ENCODE measurements at places on chromosomes 3 and 15. TPM values are rescaled to one million over a fixed set of nuclear protein-coding genes. Genes with fewer than 3 reads are reported as not detected.

GRCh38 chr15:79977431-79978054, 6.5 kb upstream of the BCL2A1 start:
- H3K4me1 ChIP-seq = no peaks in the 10 kb centered on the region
- H3K27ac ChIP-seq = no peak overlapping the region
- H3K36me3 ChIP-seq = no peaks in the 10 kb centered on the region
- no peak for DNase-seq

GRCh38 chr3:45647148-45647619, 42.0 kb upstream of the SACM1L start:
- no peaks in the 10 kb centered on the region for H3K36me3 ChIP-seq
- no peak overlapping the region for H3K4me3 ChIP-seq
- H3K4me1 ChIP-seq = peaks cover 18% of the 10 kb centered on the region
- peak; percentile 91 for DNase-seq

DNA sequence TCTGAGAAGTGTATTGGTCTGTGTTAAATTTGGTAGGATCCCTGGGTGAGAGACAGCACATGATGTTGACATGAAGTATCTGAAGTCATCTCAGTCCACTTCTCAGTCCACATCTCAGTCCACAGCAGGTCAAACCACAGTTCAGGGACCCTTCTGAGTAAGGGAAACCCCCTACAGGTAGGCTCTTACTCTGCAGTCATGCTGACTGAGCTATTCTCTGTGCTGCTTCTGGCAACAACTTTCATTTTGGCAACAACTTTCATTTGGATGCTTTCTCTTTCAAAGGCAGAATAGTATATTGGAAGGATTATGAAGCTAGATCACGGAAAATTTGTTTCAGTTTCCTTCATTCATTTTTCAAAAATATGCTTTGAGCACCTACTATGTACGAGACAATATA, 178.2 kb upstream of the GOLIM4 start:
- H3K27me3 ChIP-seq = no peaks in the 10 kb centered on the region
- H3K4me3 ChIP-seq = no peak overlapping the region
- H3K36me3 ChIP-seq = peaks cover 3% of the 10 kb centered on the region
- DNase-seq = no peak
- H3K27ac ChIP-seq = no peak overlapping the region

- no peaks in the 10 kb centered on the region for H3K36me3 ChIP-seq
- no peak overlapping the region for H3K27ac ChIP-seq
- no peaks in the 10 kb centered on the region for H3K27me3 ChIP-seq
- H3K4me1 ChIP-seq = no peaks in the 10 kb centered on the region
- DNase-seq = no peak
Observed at GRCh38 chr3:149390772-149391212, 13.3 kb upstream of the TM4SF1 start.

- H3K36me3 ChIP-seq = no peaks in the 10 kb centered on the region
- no peak overlapping the region for H3K27ac ChIP-seq
- DNase-seq = no peak
- H3K27me3 ChIP-seq = no peaks in the 10 kb centered on the region
- no peak overlapping the region for H3K4me3 ChIP-seq
Observed at GRCh38 chr3:182117583-182117982, 405.9 kb downstream of the SOX2 start.

DNA sequence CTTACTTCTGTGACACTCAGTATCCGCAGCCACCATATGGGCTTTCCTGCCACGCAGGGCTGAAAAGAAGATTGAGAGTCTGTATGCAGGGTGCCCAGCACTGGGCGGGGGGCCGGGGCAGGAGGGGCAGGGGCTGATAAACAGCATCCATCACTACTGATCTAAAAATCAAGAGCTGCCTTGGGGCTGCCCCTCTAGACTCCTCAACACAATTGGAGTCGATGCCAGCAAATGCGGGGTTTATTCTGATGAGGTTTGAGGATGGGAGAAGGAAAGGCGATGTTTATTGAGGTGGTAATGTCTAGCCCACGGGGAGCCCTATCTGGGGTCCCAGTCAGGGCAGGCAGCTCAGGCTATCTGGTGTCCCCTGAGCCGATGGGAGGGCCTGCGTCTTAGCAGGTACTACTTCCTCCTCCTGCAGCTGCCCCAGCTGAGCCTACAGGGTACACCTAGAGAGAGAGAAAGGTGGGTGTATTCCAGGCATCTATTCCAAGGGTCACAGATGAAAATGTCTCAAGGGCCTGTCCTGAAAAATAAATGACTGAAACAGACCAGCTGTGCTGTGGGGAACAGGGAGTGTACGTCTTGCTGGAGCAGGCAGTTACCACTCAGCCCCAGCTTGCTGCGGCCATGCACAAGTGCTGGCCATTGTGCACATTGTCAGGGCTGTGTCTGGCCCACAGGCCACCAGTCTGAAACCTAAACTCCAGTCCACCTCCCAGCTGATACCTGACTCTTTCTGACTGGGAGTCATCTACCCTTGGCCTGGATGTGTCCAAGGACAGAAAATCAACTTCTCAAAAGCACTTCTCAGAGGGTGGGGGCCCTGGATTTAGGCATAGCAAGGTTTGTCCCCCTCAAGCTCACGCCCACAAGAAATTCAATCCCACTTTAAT, 19.5 kb downstream of the ISG20 start:
- H3K27ac ChIP-seq = no peak overlapping the region
- no peak overlapping the region for H3K4me3 ChIP-seq
- H3K27me3 ChIP-seq = peaks cover 3% of the 10 kb centered on the region
- no peaks in the 10 kb centered on the region for H3K4me1 ChIP-seq

Gene STOML1
- total RNA-seq = 8.8 TPM

DNA sequence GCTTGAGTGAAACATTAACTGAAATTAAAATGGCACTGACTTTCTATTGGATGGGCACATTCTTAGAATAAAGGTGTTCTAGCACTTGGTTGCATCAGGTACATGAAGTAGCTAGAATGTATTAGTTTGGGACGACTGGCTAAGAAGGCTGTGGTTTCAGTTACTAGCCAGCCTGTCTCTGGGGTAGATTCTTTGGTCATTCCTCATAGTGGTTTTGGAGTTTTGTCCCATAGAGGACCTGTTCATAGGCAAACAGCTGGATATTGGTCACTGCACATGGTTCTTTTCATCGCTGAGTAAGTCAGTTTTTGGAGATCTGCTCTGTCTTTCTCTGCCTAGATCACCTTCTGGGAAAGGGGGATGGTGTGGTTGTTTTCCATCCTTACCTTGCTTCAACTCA, 55.3 kb downstream of the ADAMTSL3 start:
- H3K4me1 ChIP-seq = no peaks in the 10 kb centered on the region
- no peaks in the 10 kb centered on the region for H3K36me3 ChIP-seq
- H3K27ac ChIP-seq = no peak overlapping the region
- no peak for DNase-seq
- no peak overlapping the region for H3K4me3 ChIP-seq

Gene ANKRD63
- total RNA-seq = 104 TPM

GRCh38 chr3:188488801-188489200, 334.8 kb downstream of the LPP start:
- no peaks in the 10 kb centered on the region for H3K36me3 ChIP-seq
- H3K4me1 ChIP-seq = no peaks in the 10 kb centered on the region
- no peak for DNase-seq
- no peak overlapping the region for H3K27ac ChIP-seq
- no peaks in the 10 kb centered on the region for H3K27me3 ChIP-seq

Gene STRA6
- 32.5 TPM for total RNA-seq

GRCh38 chr15:90674476-90674875, 42.7 kb upstream of the BLM start:
- no peak for DNase-seq
- H3K4me1 ChIP-seq = no peaks in the 10 kb centered on the region
- H3K27me3 ChIP-seq = no peaks in the 10 kb centered on the region
- no peaks in the 10 kb centered on the region for H3K36me3 ChIP-seq
- no peak overlapping the region for H3K27ac ChIP-seq

DNA sequence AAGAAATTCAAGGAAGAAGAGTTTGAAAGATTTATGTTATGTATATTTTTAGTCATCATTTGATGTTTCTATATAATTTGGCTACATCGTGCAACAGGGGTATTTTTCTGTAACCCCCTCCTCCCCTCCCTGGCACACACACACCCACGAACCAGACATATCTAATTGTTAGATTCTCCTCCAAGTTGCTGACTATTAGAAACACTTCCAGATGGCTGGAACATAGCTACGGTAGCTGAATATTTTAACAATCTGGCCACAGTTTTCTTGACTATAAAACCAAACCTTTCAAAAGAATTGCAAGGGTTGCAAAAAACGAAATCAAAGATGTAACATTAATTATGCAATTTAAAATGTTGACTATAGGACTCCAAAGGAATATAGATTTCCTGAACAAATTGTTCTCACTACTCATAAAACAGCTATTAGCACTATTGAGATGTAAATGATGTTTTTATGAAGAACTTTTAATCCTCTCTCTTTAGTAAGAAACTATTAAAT, 154.4 kb downstream of the CHL1 start:
- H3K27ac ChIP-seq = no peak overlapping the region
- no peak for DNase-seq
- H3K36me3 ChIP-seq = no peaks in the 10 kb centered on the region
- peaks cover 4% of the 10 kb centered on the region for H3K27me3 ChIP-seq
- H3K4me3 ChIP-seq = no peak overlapping the region

DNA sequence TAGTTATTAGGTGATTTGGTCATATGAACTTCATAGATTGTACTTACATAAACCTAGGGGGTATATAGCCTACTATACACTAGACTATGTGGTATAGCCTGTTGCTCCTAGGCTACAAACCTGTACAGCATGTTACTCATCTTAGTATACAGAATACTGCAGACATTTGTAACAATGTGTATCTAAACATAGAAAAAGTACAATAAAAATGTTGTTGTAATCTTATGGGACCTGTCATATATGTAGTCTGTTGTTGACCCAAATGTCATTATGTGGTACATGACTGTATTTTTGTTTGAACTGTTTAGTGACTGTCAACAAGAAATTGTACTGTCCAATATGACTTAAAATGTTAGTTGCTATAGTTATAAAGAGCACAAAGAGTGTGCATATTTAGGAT, 69.8 kb downstream of the TCF12 start:
- H3K4me3 ChIP-seq = no peak overlapping the region
- H3K27me3 ChIP-seq = no peaks in the 10 kb centered on the region
- no peaks in the 10 kb centered on the region for H3K36me3 ChIP-seq
- DNase-seq = no peak
- no peak overlapping the region for H3K27ac ChIP-seq

- DNase-seq = no peak
- H3K36me3 ChIP-seq = no peaks in the 10 kb centered on the region
- no peak overlapping the region for H3K27ac ChIP-seq
- no peaks in the 10 kb centered on the region for H3K27me3 ChIP-seq
- no peak overlapping the region for H3K4me3 ChIP-seq
Observed at GRCh38 chr3:94285872-94286271, 223.0 kb downstream of the NSUN3 start.

Gene C2CD4A
- not detected for total RNA-seq

- no peaks in the 10 kb centered on the region for H3K27me3 ChIP-seq
- peaks cover 13% of the 10 kb centered on the region for H3K4me1 ChIP-seq
- no peak for DNase-seq
- H3K4me3 ChIP-seq = no peak overlapping the region
Observed at GRCh38 chr3:23728601-23729117, 77.1 kb upstream of the UBE2E1 start.

Gene CHST13
- 0.67 TPM for total RNA-seq

GRCh38 chr3:117786349-117786748, 1076.8 kb downstream of the TUSC7 start:
- H3K27me3 ChIP-seq = no peaks in the 10 kb centered on the region
- no peak overlapping the region for H3K27ac ChIP-seq
- H3K36me3 ChIP-seq = no peaks in the 10 kb centered on the region
- H3K4me1 ChIP-seq = no peaks in the 10 kb centered on the region
- H3K4me3 ChIP-seq = no peak overlapping the region

DNA sequence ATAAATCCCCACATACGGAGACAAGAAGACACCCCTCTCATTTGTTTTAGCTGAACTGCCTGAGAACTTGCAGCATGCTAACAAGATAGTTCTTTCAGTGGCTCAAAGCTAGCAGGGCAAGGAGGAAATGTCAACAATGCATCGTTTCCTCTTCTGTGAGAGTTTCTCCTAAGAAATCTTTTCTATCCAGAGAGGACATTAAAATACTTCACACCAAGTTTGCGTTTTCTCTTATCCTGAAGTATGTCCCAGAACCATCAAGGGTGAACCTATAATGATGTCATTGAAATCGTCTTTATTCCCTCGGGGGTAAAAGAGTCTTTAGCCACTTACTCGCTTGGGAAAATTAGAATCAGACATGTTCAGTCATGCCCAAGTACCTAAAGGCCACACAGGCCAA, 541.7 kb upstream of the MDFIC2 start:
- peak; percentile 4 for DNase-seq
- no peaks in the 10 kb centered on the region for H3K4me1 ChIP-seq
- no peaks in the 10 kb centered on the region for H3K27me3 ChIP-seq
- no peak overlapping the region for H3K27ac ChIP-seq

- H3K27ac ChIP-seq = peak overlapping the region; percentile 84
- no peaks in the 10 kb centered on the region for H3K27me3 ChIP-seq
- H3K36me3 ChIP-seq = no peaks in the 10 kb centered on the region
- no peak for DNase-seq
- peaks cover 36% of the 10 kb centered on the region for H3K4me1 ChIP-seq
Observed at GRCh38 chr3:149619136-149619535, 38.7 kb downstream of the WWTR1 start.

- DNase-seq = no peak
- H3K4me1 ChIP-seq = no peaks in the 10 kb centered on the region
- no peaks in the 10 kb centered on the region for H3K27me3 ChIP-seq
- no peak overlapping the region for H3K27ac ChIP-seq
- H3K4me3 ChIP-seq = no peak overlapping the region
Observed at GRCh38 chr3:115281697-115282675, 134.9 kb upstream of the ZBTB20 start.

Gene CKMT1B
- total RNA-seq = 3.8 TPM

- no peak for DNase-seq
- no peak overlapping the region for H3K27ac ChIP-seq
Observed at GRCh38 chr3:137852391-137852830, 88.3 kb downstream of the SOX14 start.

- H3K4me3 ChIP-seq = no peak overlapping the region
- DNase-seq = no peak
- no peaks in the 10 kb centered on the region for H3K36me3 ChIP-seq
Observed at GRCh38 chr3:22495791-22496190, 707.3 kb upstream of the UBE2E2 start.

DNA sequence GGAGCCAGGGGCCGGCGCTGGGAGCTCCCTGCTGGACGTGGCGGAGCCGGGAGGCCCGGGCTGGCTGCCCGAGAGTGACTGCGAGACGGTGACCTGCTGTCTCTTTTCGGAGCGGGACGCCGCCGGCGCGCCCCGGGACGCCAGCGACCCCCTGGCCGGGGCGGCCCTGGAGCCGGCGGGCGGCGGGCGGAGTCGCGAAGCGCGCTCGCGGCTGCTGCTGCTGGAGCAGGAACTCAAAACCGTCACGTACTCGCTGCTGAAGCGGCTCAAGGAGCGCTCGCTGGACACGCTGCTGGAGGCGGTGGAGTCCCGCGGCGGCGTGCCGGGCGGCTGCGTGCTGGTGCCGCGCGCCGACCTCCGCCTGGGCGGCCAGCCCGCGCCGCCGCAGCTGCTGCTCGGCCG, 1.5 kb downstream of the SMAD6 start:
- H3K36me3 ChIP-seq = peaks cover 24% of the 10 kb centered on the region
- peak overlapping the region; percentile 100 for H3K4me3 ChIP-seq
- no peak for DNase-seq
- no peaks in the 10 kb centered on the region for H3K27me3 ChIP-seq
